ENCODE measurements at places on chromosomes 4 and X.

- no peak for DNase-seq
Observed at GRCh38 chr4:23260511-23260910, 567.8 kb downstream of the GBA3 start.

DNA sequence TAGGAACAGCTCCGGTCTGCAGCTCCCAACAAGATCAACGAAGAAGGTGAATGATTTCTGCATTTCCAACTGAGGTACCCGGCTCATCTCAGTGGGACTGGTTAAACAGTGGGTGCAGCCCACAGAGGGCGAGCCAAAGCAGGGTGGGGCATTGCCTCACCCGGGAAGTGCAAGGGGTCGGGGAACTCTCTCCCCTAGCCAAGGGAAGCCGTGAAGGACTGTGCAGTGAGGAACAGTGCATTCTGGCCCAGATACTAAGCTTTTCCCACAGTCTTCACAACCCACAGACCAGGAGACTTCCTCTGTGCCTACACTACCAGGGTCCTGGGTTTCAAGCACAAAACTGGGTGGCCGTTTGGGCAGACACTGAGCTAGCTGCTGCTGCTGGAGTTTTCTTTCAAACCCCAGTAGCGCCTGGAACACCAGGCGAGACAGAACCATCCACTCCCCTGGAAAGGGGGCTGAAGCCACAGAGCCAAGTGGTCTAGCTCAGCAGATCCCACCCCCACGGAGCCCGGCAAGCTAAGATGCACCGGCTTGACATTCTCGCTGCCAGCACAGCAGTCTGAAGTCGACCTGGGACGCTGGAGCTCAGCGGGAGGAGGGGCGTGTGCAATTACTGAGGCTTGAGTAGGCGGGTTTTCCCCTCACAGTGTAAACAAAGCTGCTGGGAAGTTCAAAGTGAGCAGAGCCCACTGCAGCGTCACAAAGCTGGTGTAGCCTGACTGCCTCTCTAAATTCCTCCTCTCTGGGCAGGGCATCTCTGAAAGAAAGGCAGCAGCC lies 84.6 kb downstream of the THOC2 start:
- DNase-seq, result peak; percentile 63

- peak; percentile 23 for DNase-seq
Observed at GRCh38 chrX:42673301-42673810, 104.6 kb downstream of the PPP1R2C start.

DNA sequence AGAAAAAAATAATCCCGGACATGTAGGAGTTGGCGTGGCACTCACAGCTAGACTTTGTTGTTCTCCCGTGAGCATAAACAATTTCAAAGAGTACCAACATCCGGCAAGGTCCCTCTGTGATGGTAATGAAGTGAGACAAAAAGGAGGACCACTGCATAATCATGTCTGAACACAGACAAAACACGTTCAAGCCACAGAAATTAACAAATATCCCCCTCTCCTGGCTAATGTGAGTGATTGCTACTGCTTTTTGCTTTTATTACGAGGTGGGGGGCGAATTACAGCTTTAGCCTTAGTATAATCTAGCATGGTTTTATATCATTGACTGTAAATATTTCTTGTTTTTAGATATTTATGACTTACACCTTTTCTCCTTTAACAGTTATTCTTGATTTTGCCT lies 118.5 kb downstream of the PLS3 start:
- peak; percentile 53 for DNase-seq

DNA sequence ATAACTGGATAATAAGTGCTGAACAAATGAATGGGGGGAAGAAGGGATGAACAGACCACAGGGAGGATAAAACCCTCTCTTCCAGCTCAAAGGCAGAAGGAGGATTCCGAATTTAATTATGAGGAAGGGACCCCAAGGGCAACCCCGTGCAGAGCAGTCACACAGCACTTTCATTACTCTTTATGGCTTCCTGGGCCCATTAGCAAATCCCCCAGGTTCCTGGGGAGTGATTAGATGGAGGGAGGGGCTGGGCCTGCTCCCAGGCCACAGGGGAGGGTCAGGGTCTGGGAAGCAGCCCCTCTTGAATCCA lies 67.1 kb downstream of the PPP2R2C start:
- no peak for DNase-seq

- no peak for DNase-seq
Observed at GRCh38 chr4:185742766-185743165, 69.2 kb downstream of the SORBS2 start.

DNA sequence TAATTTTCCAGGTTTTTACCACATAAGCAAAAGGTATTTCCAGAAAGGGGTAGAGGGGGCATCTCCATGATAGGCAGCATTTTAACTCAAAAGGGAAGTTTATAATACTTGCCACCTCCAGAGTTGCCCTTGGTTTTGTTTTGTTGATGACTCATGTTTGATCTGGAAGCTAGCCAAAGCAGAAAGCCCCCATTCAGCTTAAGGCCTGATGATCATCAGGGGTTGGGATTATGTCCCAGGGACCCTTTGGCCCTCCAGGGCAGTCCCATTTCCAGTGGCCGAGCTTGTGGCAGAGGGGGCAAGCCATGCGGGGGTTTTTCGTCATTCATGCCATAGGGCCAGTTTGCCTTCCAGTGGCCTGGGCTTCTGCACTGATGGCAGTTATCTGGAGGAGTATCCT lies 143.0 kb upstream of the PLAC1 start:
- DNase-seq, result no peak

DNA sequence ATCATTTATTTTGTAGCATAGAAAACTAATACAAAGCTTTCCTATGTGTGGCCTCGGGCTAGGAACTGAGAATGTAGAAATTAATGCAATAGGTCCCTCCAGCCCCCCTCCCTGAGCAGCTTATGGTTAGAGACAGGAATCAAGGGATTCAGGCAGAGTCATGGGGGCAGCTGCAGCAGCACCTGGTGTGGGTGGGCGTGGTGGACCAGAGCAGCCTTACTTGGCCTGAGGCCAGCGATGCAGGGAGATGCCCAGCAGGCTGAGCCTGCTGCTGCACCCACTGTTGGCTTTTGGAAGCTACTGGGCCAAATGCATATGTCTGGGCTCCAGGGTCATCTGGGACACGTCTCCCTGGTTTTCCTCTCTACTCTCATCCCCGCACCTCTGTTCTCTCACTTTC lies 74.0 kb downstream of the STK32B start:
- DNase-seq, result no peak

GRCh38 chrX:120310861-120311726 lies at the start of gene TMEM255A:
Gene TMEM255A, minus strand, starts transcription at chrX:120311461. Its CDS starts 152 bp downstream, at chrX:120311309.
- no peak for DNase-seq

GRCh38 chrX:131746491-131746968 lies 202.7 kb downstream of the OR13H1 start:
- DNase-seq, result no peak

DNA sequence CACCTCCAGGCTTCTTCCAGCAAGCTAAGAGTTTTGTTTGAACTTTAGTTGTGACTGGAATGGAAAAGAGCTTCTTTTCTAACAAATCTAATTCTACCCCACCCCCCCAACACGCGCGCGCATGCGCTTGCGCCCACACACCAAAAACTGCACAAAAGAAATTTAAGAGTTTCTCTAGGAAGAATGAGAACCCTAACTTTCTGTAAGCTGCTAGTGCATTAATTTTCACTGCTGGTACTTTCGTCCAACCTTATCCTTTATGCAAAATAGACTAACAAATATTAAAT lies 9.0 kb upstream of the INTU start:
- peak; percentile 36 for DNase-seq

DNA sequence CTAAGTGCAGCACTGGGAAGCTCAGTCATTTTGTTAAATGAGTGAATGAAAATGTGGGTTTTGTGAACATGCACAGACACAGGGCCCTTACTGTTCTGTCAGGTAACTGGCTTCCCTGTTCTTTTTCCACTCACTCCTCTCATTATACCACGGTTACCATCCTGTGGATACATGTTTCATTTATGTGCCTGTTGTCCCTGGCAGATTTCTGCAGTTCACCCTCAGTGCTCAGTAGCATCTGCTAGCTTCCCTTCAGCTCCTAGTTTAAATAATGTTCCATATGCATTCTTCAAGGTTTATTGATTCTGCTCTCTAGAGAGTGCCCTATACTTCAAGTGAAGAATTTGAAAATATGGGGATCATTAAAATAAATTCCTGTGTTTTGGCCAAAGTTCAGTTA lies 1634.3 kb upstream of the ADGRL3 start:
- DNase-seq, result no peak
